ENCODE measurements at places on chromosomes 5 and 9.

DNA sequence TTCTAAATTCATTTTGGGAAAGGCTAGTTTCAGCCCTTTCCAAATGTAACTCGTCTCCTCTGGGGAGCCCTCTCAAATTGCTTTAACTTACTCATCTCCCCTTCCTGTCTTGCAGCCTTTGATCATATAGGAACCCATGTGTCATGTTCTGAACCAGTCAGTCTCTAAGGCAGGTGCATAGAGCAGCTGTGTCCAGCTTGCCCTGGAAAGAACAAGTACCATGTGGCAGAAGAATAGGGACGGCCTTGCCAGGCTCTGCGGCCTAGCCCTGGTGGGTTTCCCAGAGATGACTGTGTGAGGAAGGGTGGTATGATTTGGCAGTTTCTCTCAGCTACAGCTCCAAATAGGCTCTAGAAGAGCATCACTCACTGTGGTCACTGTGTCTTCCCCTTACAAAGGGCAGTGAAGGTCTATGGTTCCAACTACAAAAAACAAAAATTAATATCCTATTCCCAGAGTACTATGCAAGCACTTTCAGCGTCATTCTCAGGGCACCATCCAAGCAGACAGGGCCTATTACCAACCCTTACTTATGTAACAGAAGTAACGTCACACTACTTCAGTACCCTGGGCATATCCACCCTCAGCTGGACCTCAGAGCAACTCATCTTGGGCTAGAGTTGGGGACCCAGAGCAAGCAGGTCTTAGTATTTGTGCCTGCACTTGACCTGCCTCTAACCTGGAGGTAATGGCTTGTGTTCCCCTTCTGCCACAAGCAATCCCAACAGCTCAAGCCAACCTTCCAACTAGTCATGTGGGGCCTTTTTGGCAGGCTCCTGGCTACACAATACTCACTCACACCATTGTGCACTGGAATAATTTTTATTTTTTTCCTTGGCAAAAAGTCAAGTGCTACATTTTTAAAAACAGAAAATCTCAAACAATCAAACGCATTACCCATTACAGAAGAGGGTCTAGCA lies 37.2 kb upstream of the UBAP2 start:
- DNase-seq, result no peak

GRCh38 chr9:16705111-16705604 lies 165.3 kb downstream of the BNC2 start:
- no peak for DNase-seq

GRCh38 chr5:172077664-172078425 lies 71.4 kb upstream of the FBXW11 start:
- DNase-seq, result no peak

DNA sequence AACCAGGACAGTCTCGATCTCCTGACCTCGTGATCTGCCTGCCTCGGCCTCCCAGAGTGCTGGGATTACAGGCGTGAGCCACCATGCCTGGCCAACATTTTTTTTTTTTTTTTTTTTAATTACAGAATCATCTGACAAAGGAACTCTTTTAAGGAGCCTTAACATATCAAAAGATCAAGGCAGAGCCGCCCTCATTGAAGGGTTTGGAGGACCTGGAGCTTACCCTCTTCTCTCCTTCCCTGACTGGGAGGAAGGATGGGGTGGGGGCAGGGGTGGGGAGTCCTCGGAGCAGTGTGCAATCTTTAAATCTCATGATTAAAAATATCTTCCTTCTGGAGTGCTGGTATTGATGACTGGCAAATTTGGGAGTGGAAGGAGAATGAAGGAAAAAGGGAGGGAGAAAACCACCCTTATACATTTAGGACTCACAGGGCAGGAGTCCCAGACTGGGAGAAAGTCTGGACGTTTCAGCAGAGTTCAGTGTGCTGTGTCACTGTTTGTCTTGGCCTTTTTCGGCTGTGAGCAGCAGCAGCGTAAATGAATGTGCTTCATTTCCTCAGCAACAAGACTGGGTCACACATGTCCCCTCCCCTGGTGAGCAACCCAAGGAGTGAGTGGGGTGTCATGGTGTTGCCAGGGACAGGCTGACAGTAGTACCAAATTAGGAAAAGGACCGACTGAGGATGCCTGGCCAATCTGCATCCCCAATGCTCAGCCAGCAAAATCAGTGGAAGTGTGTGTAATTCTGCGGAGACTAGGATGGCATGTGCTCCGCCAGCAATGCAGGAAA lies 115.3 kb upstream of the BNC2 start:
- DNase-seq, result no peak

- DNase-seq, result no peak
Observed at GRCh38 chr5:125722550-125722949, 700.7 kb upstream of the GRAMD2B start.

DNA sequence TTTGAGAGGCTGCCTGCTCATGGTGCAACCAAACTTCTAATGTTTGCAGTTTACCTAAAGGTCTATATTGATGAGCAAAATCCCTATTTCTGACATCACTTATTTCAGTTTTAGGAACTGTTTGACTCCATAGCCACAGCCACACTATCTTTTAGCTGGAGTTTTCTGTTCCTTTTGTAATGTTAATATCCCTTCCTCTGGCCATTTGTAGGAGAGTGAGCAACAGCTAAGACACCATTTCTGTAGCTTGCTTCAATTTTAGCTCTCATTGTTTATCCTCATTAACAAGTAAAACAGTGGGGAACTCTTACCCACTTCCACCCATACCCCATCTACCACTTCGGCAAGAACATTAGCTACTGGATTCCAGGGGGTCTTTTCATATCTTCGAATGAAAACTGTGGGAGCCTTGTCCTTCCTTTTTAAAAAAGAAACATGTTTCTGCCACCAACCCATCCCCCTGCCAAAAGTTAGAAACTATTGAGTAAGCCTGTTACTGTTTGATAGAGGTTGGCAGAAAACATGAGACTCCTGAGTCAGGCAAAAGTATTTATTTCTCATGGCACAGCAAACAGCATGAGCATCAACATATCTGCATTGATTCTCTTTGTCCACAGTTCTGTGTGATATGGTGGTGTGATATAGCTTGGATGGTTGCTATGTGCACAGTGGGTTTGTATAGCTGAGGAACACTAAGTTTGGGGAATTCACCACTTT lies 174.1 kb downstream of the MEF2C start:
- DNase-seq, result no peak
